RKO (cell line): ENCODE measurements at places on chromosomes 16 and 17.

DNA sequence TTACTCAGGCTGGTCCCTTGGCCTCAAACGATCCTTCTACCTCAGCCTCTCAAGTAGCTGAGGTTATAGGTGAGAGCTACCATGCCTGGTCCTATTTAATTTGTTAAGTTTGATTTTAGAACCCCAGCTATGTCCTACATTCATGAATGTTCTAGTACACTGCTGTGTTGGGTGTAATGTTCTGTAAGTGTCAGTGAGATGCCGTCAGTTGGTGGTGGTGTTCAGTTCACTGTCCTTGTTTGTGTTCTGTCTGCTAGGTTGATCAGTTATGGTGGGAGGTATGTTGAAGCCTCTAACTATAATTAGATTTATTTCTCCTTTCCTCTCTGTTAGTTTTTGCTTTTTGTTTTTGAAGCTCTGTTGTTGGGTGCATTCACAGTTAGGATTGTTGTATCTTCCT is 8.3 kb downstream of the IST1 start:
- no peak for DNase-seq

GRCh38 chr17:72056727-72057290 is 64.0 kb upstream of the SOX9 start:
- no peak for DNase-seq

DNA sequence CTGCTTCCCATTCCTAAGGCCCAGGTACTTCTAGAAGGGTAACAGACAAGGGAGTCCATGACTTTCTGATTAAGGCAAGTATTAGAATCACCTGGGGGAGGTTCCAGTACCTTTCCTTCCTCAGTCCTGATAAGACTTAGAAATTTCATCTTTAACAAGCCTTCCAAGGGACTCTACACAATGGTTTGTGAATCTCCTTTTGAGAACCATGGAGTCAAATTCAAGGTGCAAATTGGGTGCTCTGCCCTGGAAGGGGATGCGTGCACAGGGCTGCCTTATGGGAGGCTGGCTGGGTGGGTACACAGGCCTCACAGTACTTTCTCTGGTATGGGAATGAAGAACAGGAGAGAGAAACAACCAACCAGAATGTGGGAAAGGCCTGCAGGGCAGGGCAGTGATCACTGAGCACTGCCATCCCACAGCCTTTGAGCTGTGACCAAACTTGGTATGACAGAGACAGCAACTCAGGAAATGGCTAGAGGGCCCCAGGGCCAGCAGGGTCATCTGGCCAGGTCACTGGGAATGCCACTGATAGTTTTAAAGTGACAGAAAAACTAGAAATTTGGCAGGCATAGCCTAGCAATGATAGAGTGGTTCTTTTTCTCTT is 3.6 kb upstream of the TMIGD1 start:
- no peak for DNase-seq

- DNase-seq: no peak
Observed at GRCh38 chr16:66387817-66388332, 21.4 kb downstream of the CDH5 start.

GRCh38 chr17:48148854-48149786 is 41.6 kb downstream of the SNX11 start:
- DNase-seq: no peak

DNA sequence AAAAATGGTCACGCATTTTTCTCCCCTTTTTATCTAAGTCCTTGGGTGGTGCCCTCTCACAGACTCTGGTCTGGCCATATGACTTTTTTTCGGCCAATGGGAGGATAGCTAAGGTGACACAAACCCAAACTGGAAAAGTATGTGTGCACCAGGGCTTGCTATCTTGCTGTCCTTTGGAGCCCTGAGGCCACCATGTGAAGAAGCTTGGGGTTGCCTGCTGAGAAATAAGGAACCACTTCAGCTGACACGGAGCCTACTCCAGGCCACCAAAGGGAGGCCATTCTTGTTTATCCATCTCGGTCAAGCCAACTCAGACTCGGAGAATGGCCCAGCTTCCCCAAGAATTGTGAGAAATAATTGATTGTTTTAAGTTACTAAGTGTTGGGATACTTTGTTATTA is 111.4 kb upstream of the ZFHX3 start:
- no peak for DNase-seq

GRCh38 chr16:62751218-62751617 is 715.0 kb upstream of the CDH8 start:
- DNase-seq: no peak

GRCh38 chr16:82300374-82300951 is 130.4 kb upstream of the MPHOSPH6 start:
- DNase-seq: no peak
